Stimulated activated naive CD4-positive, alpha-beta T cell (primary cell): ENCODE measurements at places on chromosomes 5 and 9.

DNA sequence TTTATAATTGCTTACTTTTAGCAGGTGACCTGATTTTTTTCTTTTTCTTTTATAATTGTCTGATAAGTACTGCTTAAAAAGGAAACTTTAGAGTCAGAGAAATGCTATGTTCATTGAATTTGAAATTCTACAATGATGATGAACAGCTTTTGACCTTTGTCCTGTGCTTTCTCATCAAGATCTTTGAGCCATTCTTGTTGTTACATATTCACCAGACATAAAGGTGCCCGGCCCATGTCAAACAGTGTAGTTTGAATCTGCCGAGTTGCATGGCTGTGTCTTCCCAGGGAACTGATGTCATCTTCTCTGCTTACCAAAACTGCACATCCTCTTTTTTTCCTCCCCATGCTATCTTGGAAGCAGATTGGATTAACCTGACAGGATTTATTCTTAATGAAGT is 163.6 kb downstream of the LRRC70 start:
- DNase-seq = no peak

- peak; percentile 81 for DNase-seq
Measured at GRCh38 chr5:180291943-180292831, at the start of gene MAPK9. MAPK9 (minus strand) TSS chr5:180292083; CDS start chr5:180280561, 11,522 bp downstream.

DNA sequence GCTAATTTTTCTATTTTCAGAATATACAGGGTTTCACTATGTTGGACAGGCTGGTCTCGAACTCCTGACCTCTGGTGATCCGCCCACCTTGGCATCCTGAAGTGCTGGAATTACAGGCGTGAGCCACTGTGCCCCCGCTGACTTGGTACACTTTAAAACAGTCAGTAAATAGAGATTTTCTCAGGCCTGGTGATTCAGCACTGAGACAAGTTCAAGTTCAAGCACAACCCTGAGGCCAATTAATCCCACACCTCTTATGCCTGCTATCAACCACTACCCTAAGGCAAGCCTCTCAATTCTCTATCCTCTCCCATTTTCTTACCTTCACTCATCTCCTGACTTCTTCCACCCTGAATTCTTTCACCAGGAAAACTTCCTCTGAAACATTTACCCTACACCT is 18.9 kb downstream of the MUSK start:
- DNase-seq = no peak

DNA sequence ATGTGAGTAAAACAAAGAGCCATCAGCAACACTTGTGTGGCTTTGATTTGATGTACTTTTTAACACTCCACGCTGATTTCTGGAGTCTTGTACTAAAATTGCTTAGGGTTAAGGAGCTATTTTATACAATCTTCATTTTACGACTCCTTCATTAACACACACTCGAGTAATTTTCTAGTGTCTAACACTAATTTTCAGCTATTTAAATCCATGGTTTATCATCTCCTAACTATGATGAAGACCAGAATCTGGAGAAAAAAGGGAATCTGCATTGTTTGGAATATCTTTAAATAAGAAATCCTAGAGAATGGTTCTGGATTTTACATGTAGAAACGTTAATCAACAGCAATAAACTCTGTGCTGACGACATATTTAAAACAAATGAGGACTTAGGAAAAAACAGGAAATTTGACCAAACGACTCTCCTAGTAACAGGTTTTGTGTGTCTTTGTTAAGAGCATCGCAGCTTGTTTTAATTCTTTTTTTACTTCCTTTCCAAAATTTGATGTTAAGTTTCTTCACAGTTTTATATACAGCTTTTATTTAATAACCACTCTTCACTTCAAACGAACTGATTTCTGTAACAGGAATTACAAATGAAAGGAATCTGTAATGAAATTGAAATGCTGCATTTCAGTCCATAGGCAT is 138.5 kb downstream of the AOPEP start:
- DNase-seq = no peak

DNA sequence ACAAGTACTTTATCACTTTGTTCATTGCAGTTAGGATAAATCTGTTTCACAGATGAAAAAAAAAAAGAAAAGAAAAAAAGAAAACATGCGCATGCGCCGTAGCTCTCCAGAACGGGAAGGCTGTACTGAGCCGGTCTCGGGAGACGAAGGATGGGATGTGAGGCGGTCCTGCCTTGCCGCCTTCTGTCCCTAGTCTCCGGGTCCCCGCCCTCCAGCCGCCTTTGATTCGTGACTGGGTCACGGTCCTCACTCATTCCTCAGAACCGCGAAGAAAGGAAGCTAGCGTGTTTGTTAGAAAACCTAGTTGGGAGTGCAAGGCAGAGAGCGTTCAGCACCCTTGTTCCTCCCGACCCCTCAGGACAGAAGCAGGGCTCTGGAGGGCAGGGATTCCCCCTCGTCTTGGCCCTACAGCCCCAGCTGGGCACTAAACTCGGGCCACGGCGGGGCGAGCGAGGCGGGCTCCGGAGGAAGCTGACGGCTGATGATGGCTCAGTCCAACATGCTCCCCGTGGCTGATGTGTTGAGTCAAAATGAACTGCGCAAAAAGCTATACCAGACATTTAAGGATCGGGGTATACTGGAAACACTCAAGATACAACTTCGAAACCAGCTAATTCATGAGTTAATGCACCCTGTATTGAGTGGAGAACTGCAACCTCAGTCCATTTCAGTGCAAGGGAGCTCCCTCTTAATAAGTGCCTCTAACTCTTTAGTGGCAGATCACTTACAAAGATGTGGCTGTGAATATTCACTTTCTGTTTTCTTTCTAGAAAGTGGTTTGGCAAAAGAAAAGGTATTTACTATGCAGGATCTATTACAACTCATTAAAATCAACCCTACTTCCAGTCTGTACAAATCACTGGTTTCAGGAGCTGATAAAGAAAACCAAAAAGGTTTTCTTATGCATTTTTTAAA is 40.0 kb downstream of the CPLANE1 start:
- peak; percentile 21 for DNase-seq

- DNase-seq = no peak
Measured at GRCh38 chr5:143955141-143955540, 143.2 kb downstream of the HMHB1 start.

DNA sequence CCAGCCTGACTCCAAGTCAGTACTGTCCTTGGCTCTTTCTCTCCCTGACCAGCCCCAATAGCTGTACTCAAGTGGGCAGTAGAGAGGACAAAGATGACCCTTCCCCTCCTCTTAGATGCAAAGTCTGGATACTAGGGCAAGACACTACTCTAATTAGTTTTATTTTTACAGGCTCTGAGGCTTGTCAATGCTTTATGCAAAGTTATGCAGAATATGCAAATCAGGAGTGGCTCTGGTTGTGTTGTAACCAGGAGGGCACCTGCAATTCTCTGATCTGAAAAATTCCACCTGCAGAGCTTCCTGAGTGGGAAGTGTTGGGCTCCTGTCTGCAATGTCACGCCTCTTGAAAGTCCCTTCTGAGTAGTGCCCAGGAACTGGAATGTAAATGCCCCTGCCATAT is 201.5 kb downstream of the RGS3 start:
- DNase-seq = no peak

- DNase-seq = peak; percentile 91
Measured at GRCh38 chr9:129868872-129869486, 33.7 kb downstream of the USP20 start.

DNA sequence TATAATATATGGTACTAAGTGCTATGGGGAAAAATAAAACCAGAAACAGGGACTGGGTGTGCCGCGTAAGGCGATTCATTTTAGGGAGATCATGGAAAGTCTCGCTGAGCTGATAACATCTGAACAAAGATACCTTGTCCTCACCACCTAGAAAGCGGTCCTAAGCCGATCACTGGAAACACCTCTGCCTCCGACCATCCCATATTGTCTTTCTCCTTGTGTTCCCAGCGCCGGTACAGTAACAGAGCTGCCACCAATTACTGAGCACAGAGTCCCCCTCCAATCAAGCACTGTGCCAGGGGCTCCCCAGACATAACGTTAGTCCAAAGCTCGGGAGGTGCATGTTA is 704 bp downstream of the CCDC112 start:
- no peak for DNase-seq

DNA sequence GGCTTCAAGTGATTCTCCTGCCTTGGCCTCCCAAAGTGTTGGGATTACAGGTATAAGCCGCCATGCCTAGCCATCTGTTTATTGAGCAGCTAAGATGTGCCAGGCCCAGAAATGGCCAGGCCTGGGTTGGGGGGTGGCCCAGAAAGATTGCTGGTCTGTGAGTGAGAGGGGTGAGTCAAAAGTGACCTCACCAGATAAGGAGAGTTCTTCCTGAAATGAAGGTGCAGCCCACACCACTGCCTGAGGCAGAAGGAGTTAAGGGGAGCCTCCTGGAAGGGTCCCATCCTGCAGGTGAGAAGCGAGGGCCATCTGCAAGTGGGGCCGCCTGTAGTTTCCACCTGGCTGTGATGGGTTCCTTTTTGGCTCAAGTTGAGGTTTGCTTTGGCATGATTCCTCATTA is 96.9 kb upstream of the KLF4 start:
- no peak for DNase-seq

DNA sequence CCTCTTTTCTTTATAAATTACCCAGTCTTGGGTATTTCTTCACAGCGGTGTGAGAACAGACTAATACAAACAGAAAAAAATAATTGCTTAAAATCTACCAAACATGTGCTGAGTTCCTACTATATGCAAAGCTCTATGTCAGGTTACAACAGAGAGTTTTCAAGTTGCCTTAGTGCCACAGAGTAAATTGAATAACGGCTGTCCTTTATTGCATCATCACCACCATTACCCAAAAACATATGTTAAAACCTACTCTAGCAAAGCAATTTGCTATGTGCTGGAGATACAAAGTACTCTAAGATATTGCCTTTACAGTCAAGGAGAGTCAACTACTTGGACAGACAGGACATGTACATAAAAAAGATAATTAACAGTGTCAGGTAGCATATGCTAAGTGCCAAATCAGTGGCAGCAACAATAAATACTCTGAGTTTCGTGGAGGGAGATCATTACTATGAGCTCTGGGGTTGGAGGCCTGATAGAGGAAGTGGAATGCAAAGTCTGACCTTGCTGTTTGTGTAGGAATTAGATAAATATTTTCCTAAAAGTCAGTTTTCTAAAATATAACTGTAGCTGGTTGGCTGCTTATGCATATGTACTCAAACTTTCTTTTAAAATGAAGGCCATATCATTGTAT is 1058.7 kb upstream of the WWC1 start:
- DNase-seq = no peak

GRCh38 chr5:36478646-36479317 is 127.6 kb upstream of the SLC1A3 start:
- no peak for DNase-seq

DNA sequence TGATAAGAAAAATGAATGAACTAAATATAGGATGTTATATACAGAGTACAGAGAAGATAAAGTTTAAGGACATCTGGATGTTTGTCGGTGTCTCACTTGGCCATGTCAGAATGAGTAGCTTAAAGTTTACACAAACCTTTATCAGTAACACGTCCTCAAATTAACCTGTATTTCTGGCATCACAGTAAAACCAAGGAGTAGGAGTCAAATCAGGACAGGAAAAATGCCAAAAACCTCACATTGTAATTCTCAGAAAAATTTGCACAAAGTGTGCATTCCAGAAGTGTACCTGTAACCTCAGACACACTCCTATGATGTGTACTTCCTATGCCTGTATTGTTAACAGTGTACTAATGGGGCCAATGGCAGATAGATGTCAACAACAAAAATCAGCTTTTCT is 139.3 kb downstream of the SMC2 start:
- DNase-seq = no peak

GRCh38 chr5:76690037-76690679 is 25.8 kb upstream of the F2R start:
- no peak for DNase-seq

DNA sequence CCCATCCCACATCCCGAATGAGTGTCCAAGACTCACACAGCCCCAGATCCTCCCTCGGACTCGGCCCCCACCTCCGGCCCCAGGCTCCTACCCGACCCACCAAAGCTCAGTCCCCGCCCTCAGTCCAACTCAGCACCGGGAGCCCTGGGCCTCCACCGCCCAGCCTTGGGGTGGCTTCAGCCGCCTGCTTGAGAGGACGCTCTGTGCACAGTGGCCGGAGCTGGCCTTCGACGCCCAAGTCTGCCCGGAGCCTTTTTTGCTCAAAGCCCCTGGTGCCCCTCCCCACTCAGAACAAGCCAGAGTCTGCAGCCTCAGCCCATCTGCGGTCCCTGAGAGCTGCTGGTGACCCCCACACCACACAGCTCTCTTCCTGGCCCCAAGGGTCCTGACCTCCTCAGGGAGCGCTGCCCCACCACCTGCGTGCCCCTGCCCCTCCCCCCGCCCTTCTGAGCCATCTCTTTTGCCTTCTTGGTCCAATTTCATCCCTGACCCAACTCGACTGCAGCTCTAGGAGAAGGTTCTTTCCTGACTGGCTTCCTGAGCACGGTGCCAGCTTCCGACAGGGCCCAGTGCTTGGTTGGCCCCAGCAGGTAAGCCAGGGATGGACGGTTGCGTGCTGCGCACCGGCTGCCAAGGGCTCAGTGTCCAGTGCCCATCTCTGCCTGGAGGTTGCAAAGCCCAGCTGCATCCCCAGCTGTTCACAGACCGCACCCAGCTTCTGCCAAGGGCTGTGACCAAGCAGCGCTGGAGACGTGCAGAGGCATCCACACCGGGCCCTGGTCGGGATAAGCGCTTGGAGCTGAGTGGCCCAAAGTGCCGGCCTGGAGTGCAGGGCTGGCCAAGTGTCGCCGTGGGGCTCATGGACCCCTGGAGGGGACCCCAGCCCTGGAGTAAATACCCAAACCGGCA is 27.7 kb upstream of the NSMF start:
- no peak for DNase-seq

DNA sequence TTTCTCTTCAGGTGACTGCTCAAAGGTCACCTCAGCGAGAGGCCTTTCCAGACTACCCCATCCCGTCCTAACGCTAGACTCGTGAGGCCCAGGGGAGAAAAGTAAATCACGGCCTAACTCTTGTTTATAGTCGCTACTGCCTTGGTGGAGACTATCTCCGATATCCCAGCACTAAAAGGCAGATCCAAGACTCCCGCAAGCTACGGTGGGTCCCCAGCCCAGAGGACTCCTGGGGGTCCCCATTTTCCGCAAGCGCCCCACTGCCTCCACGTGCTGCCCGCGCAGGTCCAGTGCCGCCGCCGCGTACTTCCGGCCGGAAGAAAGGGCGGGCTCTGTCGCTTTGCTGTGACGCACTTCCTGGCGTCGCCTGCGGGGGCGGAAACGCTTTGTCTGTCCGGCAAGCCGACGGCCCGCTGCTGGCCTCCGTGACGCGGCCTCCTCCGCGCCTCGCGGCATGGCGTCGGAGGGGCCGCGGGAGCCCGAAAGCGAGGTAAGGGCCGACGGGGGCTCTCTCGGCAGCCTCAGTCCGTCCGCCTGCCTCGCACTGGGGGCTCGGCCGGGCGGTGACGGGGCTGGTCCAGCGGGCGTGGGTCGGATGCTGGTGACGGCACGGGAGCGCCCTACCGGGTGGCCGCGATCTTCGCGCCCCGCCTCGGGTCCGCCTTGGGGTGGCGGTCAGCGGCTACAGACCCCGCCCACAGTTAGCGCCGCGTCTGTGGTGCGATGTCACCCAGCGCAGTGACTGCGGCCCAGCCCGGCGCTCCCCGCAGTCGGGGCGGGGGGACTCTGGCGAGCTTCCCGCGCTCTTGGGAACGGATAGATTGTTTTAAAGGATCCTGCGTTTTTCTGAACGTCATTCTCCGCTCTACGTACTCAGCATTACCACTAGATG is at the start of gene SECISBP2:
TSS of gene SECISBP2 (plus strand) at position 378 of the 892 bp plus-strand sequence. CDS start at position 455, 77 bp downstream.
- peak; percentile 86 for DNase-seq
